ENCODE measurements at places on chromosomes 4 and X.
A peak's percentile ranks its signal among the peaks of the same experiment; 100 is the strongest.

DNA sequence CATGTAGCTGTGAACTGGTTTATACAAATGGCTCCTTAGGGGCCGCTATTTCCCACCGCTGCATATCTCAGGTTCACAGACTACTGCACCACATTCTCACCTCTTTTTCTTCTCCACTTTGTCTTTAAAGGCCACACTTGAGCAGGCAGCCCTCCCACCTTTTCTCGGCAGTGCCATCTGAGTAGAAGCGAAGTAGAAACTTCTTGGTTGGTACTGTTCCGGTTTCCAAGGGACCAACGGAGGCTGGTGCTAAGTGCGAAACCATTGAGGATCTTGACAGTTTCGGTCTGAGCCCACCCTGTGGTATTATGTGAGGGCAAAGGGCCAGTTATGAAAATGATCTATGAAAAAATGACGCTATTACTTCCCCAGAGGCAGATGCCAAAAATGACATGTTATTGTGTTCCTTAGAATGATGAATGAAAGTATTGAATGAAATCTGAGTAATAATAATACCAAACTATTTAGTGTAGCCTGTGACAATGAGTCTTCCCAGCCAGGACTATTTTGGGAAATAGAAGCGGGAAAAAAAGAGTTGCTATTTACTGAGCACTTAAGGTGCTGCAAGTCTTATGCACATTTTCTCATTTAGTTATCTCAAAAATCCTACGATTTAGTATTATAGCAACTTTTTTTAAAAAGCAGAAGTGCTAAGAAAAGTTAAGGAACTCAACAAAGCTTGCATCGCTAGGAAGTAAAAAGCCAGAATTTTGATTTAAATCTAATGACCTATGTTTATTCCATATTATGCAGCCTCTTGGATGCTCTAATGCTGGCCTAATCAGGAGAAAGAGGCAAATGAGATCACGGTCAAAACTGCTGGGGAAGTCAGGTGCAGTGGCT lies 29.6 kb upstream of the CHRNA9 start:
- DNase-seq = peak; percentile 36

DNA sequence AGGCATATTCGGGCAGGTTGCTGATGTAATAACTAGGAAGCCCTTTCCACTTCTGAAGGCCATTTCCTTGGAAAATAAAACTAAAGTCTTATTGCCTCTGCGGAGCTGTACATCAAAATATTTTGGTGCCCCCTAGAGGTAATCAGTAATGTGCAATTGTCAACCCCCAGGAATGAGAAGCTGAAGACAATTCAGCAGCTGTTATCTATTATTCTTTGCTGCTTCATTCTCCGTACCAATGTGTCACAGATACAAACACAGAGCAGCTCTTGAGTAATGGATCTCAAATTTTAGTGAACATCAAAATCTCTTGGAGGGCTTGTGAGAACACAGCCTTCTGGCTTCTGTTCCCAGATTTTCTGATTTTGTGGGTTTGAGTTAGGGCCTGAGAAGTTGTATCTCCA lies 3.5 kb upstream of the SLIT2 start:
- DNase-seq = no peak

DNA sequence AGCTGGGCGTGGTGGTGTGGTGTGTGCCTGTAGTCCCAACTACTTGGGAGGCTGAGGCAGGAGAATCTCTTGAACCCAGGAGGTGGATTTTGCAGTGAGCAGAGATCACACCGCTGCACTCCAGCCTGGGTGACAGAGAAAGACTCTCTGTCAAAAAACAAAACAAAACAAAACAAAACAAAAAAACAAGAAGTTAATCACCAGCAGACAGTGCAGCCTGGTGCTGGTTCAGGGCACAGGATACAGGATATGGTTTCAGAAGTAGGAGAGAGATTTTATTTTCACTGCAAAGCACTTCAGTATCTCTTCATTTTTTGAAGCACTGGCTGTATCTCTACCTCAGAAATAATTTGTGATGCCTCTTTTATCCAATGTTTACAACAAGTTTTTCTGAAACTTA lies 1222.9 kb upstream of the PRKX start:
- no peak for DNase-seq

- peak; percentile 27 for DNase-seq
These were observed 923 bp upstream of the CPEB2 start for GRCh38 chr4:15001248-15001868.

GRCh38 chr4:101347557-101348366 lies 436 bp upstream of the PPP3CA start:
- peak; percentile 99 for DNase-seq

- no peak for DNase-seq
These were observed 2.2 kb downstream of the NEXMIF start for GRCh38 chrX:74922922-74923543.

DNA sequence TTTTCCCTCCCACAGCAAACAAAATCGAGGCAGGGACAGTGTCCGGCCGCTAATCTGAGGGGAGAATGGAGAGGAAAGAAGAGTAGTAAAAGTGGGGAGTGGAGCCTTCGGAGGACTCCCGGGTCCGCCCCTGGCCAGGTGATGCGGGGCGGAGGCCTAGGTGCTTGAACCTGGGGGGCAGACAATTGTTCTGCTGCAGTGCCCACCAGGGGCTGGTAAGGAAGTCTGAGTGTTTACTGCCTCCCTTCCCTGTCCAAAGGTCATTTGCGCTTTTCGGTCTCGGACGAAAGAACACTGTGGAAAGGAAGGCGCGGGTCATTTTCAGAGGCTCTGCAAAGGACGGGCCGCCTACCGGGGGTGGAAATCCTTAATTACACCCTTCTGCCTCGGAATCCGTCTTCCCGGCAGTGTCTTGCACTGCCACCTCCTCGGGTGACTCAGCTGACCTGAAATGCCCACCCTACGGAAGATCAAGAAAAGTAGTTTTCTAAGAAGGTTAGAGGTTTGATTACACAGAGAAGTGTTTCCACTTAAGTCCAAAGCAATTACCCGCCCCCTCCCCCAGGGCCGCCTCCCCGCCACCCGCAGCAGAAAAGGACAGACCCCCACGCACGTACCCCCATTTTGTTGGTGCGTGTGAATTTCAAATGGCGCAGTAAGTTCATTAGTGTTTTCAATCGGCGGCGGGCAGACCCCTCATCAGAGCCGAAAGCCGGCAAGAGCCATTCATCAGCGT lies 99.9 kb upstream of the TENM3 start:
- DNase-seq = no peak

DNA sequence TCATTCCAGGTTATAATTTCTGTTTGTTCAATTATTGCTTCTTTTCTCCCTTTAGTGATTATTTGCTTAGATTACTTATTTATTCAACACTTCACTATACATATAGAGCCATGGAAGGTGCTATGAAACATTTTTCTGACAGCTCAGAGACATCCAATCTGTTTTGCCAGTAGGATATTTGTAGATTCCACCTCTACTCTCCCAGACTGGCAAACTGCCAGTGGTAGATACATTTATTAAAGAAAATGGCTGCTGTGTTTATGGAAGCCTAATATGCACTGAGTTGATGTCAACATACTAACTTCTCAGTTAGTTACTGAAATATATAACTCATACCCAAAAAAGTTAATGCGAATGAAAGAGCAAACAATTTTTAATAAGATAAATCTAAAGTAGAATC lies 348.6 kb downstream of the TRAM1L1 start:
- no peak for DNase-seq

GRCh38 chr4:105836537-105836936 lies 58.7 kb upstream of the NPNT start:
- DNase-seq = no peak

DNA sequence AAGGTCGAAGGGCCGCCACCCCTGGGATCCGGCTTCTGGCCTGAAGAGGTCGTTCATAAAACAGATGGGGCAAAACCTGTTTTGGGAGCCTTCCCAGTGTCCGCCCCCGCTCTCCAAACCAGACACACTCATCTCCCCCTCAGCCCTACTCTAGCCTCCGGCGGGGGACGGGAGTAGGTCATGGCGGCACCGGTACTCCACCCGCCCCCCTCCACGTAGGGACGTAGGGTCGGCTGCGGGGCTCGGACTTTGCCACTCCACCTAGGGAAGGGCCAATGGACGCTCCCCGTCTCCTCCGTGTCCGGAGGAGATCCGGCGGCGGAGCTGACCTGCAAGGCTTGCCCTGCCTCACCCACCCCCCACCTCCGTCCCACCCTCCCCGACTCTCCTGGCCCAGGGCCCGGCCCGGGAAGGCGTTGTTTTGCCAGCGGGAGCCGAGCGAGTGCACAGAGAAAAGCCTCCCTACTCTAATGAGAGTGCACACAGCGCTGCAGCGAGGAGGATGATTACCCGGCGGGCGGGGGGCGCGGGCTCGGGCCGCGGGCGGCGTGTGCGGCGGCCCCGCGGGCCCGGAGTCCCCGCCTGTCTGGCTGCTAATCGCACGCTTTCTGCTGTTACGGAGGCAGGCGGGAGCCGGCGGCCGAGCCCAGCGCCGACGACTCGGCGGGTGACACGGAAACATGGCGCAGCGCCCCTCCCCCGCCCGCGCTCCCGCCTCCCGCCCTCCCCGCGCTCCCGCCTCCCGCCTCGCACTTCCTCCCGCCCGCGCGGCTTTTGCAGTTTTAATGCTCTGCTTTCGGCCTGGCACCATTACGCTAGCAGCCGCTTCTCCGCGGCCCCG lies 8.3 kb upstream of the BCOR start:
- DNase-seq = peak; percentile 74

- DNase-seq = no peak
These were observed 118.1 kb downstream of the ENPP6 start for GRCh38 chr4:184099535-184099966.

GRCh38 chr4:102497986-102498385 lies 3.2 kb upstream of the NFKB1 start:
- no peak for DNase-seq

- DNase-seq = no peak
These were observed 6.0 kb downstream of the GALNT7 start for GRCh38 chr4:173174594-173175012.

DNA sequence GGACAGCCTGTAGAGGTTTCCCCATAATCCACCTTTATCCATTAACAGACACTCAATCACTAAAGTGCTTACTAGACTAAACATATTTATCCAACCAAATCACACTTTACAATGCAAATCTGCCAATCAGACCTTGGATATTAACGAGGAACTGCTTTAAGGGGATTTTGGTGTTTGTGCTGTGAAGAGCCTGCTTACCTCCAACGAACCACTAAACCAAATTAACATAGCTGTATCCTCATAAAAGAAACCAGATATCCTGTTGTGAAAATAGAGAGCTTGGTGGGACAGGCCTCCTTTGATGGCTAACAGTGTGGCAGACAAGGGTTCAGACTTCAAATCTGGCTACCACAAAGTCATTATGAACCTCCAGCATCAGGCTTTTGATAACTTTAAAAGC lies 252.6 kb upstream of the HAND2 start:
- no peak for DNase-seq

DNA sequence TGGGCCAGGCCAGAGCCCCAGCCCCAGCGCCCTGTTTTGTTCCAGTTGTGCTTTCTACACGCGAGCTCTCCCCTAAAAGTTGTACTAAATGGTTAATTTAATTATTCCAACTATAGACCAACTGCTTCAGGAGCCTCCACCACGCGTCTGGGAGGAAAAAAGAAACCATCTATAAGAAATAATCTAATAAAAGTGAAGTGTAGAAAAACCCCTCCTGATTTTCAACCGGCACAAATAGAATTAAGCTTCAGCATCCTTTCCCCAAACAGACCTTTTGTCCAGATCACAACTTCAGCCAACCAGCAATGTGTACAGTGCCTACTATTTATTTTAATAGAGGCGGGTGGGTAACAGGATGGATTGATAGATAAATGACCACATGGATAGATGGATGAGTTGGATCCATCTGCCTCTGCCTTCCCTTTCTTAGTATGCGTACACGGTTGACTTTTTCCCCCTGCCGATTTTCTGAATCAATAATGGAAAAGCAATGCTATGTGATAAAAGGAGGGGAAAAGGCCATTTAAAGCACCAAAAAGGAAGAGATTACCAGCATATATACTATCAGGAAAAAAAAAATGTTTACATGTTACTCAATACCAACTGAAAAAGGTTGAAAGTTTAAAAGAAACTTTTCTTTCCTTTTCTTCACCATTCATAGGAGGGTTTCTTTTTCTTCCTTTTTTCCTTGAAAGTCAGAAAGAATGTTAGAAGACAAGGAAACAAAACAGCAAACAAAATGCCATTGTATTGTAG lies 3.7 kb upstream of the PHOX2B start:
- no peak for DNase-seq

GRCh38 chrX:7486505-7486904 lies 338.6 kb upstream of the PUDP start:
- DNase-seq = no peak

DNA sequence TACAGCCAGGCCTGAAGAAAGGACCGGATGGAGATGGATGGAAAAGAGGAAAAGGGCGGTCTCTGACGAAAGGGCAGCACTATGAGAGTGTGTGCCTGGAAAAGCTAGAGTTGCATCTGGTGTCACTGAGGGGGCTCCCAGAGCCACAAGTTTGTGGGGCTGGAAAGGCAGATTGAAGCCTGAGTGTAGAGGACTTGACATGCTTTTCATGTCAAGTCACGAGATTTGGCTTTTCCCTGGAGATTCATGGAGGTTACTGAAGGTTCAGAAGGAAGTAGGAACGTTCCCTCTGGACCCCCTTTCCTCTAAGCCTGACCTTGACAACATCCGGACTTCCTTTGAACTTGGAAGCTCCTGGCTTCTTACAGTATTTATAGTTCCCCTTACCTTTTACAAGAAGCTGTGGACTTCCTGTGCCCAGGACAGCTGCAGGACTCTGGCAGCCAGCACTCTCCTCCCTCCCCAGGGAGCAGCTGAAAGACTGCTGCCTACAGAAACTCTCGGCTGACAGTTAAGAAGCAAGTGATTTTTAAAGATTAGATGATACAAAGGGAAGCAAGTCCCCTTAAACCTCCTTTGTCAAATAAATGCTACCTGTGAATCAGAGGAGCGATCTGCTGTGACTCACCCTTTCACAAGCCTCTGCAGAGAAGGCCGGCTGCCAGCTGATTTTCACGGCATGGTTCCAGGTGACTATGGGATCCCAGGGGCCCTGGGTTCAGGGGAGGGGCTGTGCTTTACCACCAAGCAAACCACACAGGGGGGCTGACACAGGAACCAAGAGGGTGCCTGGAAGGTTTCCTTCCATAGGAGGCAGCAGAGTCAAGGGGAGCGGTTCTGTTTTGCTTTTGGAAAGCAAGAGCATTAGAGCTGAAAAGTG lies 72.9 kb upstream of the STIM2 start:
- DNase-seq = peak; percentile 13

DNA sequence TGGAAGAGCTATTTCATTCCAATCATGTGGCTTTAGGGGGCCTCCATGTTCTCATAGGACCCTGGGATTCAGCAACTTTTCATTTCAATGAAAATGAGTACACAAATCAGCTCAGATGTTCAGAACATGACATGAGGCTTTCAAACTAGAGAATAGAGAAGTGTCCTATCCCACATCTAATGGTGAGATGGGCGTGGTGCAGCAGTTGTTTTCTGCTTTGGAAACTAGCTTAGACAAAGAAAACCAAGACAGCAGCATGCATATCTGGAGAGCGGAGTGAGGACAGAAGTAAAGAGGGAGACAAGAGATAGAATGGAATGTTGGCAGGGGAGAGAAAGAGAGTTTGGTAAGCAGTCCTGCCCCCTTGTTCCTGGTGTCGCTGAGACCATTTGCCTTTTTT lies 1009.1 kb upstream of the IGFBP7 start:
- DNase-seq = no peak

- DNase-seq = no peak
These were observed 13.3 kb downstream of the FGF5 start for GRCh38 chr4:80279751-80280150.
